Left forelimb (tissue), 1 donor: ENCODE measurements at places on chromosomes 7 and 10.

DNA sequence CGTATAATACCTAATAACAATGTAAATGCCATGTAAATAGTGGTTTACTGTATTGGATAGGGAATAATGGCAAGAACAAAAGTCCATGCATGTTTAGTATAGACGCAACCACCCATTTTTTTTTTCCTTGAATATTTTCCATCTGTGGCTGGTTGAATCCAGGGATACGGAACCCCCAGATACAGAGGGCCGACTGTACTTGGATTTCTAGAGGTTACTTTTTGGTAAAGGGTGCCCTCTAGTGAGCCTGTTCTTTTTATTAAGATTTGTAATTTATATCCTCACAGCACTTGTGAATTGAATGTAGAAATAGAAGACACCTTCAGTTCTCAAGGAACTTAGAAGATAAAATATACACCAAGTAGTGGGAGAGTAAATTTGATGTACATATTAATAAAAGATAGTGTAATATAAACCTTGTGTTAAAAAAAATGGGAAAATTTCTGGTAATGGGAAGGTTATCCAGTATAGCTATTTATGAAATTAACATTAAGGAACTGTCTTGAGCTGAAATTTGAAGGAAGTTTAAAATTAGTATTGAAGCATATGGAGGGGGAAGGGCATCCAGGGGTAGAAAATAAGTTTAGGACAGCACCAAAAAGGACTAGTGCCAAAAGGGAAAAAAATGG, 32.0 kb downstream of the EXOC6 start:
- no peak for DNase-seq

- DNase-seq, result no peak
These were observed 137.4 kb downstream of the GLI3 start for GRCh38 chr7:42099470-42100155.

GRCh38 chr10:107631876-107632275, 467.4 kb upstream of the SORCS1 start:
- DNase-seq, result no peak

DNA sequence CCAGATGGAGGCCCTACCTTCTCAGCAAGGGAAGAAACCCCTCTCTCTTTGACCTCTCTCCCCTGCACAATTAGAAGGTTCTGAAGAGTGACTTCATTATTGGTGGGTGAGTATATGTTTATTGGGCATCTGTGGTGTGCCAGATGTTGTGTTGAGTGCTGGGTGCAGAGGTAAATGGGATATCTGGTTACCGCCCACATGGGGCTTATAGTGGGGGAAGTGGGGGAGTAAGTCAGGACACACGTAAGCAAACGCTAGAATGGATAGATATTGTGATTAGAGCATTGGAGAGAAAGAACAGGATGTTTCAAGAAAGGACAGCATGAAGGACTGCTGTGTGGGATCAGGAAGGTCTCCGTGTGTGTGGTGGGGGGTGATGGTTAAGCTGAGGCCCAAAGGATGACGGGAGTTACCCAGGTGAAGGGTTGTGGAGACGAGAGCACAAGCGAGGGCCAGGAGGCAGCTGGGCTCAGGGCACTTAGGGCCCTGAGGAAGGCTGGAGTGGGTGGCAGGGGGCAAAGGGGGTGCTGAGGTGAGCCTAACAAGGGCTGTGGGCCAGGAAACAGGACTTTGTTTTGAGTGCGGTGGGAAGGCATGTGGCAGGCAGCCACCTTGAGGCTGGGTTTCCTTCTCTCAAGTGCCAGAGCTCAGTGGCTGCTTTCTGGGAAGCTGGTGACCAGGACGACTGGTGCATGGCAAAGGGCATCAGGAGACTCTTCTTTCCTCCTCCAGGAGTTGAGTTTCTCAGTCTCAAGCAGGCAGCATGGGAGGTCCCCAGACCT, 299.9 kb downstream of the RPS24 start:
- peak; percentile 20 for DNase-seq

- DNase-seq, result no peak
These were observed 1673.4 kb downstream of the REEP3 start for GRCh38 chr10:65194555-65194954.

- no peak for DNase-seq
These were observed 14.7 kb downstream of the SHH start for GRCh38 chr7:155797262-155798250.
